ENCODE measurements at places on chromosomes 16 and 17.

DNA sequence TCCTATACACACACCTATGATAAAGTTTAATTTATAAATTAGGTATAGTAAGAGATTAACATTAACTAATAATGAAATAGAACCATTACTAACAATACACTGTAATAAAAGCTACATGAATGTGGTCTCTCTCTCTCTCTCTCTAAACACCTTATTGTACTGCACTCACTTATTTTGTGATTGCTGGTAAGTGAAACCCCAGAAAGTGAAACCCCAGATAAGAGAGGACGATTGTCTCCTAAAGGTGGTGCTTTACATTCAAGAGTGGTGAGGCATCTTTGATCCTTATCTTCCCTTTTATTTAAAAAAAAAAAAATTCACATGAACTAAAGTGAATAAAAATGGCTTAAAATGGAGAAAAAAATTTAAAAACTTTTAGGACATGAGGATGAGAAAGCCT is 80.1 kb upstream of the TRAP1 start:
- DNase-seq, result no peak

- DNase-seq, result no peak
Observed at GRCh38 chr16:72112452-72112792, 18.8 kb downstream of the DHX38 start.

- no peak for DNase-seq
Observed at GRCh38 chr17:76104140-76104895, 731 bp upstream of the EXOC7 start.

DNA sequence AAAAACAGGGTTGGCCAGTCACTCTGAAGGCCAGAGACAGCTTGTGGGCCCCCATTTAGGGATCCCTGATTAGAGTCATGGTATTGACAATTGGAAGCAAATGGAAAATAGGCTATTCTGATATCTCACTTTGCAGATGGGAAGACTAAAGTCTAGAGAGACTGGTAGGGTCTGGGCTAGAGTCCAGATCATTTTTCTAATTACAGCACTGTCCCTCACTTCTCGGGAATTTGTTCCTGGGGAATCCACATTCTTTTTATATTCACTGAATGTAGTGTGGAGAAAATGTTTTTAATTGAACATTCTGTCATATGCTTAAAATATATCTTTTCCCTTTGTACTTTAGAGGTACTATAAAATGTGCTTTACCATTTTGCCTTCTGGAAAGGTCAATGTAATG is 1.1 kb downstream of the KATNIP start:
- DNase-seq, result no peak

DNA sequence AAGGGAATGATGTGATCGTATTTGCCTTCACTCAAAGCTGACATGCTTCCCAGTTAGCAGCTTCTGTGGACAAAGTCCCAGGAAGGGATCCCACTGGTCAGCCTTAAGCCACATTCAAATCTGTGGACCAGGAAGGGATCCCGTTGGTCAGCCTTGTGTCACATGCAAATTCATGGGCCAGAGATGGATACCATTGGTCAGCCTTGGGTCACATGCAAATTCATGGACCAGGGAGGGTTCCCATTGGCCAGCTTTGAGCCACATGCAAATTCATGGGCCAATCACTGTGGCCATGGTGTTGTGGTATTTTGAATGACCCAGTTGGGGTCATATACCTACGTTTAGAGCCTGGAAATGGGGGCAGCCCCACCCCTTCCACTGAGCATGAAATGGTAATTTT is 201.6 kb downstream of the HS3ST4 start:
- DNase-seq, result no peak

- no peak for DNase-seq
Observed at GRCh38 chr16:28069971-28070794, 6.7 kb upstream of the GSG1L start.

- DNase-seq, result no peak
Observed at GRCh38 chr17:65131946-65132345, 5.2 kb upstream of the RGS9 start.

DNA sequence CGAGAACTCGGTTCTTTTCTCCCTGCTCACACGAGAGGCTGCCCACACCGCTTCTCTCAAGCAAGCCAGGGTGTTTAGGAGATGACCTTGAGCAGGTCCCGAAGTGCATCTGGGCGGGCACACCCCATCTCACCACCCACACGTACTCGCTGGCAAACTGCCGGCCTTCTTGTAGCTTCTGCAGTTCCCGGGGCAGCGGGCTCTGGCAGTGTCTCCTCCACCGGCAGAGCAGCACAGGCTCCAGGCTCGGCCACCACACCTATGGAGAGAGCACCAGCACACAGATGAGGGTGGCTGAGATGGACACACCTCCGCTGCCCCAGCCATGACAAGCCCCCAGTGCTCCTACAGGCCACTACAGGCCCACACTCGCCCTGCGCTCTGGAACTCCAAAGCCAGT is 23.5 kb downstream of the ZNF276 start:
- DNase-seq, result no peak

GRCh38 chr16:4788910-4789309 is 765 bp upstream of the SEPTIN12 start:
- DNase-seq, result no peak

GRCh38 chr17:2874189-2874686 is 78.0 kb downstream of the RAP1GAP2 start:
- no peak for DNase-seq

GRCh38 chr16:85872734-85873133 is 26.2 kb upstream of the IRF8 start:
- DNase-seq, result no peak

DNA sequence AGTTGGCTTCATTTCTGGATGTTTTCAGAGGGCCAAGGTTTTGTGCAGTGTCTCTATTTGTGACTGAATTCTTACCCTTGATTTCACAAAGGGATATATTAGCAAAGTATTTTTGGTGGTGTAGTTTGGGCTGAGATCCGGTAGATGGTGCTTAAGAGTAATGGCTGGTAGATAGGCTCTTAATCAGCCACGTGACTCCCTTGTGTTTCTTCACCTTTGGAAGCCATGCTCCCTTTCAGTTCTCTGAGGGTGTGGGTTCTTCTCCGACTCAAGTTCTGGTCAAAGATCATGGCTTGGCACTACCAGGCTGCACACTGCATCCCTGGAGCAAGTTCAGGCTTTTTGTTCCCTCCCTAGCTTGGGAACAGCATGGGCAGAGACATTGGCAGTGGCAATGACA is 887.3 kb downstream of the CDH8 start:
- DNase-seq, result no peak

- no peak for DNase-seq
Observed at GRCh38 chr16:21263640-21264570, 14.2 kb downstream of the CRYM start.

- no peak for DNase-seq
Observed at GRCh38 chr16:55378616-55379015, 54.6 kb downstream of the IRX6 start.

DNA sequence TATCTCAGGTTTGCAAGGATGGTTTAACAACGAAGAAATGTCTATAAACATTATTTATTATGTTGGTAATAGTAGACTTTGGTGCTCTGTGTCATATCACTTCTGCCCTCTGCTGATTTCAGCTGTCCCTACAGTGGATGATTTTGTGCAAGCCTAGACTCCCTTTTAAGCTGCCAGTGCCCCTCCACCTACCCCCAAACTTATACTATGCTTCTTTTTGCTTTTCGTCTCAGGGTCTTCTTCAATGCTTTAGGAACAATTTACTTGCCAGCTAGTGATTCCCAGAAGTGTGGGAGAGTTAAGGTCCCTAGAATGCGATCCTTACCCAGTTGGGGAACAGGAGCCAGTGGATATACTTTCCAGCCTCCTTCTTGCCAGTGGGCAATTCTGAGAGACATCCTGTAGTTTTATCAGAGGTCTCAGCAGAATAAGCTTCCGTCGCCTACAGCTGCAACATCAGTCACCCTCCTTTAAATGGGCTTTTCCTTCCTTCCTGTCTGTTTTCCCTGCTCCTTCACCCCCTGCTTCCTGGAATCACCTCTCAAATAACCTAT is 4.1 kb downstream of the ICAM2 start:
- no peak for DNase-seq

DNA sequence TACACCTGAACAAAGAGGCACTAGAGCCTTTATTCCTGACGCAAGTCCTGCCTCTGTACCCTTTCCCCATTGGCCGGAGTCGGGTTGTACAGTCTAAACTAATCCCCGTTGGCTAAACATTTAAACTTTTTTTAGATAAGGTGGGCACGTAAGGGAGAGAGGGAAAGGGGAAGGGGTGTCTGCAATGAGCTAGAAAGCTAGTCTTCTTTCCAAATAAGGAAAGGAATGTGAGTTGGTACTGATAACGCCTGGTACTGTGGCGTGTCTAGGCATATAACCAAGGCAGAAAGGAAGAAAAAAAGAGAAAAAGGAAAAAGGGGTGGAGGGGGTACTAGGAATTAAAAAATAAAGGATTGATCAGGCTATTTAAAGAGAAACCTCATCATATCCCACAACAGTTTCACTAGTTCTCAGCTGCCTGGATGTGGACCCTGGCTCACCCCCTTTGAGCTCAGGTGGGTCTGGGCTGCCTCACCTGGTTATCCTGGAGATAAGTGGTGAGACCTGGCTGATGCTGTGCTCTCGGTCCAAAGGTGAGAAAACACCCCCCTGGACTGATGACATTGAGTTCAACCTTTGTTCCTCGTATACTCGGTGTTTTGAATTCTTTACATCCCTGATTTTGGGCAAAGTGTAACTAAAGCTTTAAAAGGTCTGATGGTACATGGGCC is 90.9 kb upstream of the EEF2KMT start:
- DNase-seq, result no peak

GRCh38 chr17:81414756-81415516 is 19.7 kb downstream of the BAHCC1 start:
- no peak for DNase-seq

GRCh38 chr17:12691173-12691572 is 25.5 kb downstream of the MYOCD start:
- DNase-seq, result no peak

DNA sequence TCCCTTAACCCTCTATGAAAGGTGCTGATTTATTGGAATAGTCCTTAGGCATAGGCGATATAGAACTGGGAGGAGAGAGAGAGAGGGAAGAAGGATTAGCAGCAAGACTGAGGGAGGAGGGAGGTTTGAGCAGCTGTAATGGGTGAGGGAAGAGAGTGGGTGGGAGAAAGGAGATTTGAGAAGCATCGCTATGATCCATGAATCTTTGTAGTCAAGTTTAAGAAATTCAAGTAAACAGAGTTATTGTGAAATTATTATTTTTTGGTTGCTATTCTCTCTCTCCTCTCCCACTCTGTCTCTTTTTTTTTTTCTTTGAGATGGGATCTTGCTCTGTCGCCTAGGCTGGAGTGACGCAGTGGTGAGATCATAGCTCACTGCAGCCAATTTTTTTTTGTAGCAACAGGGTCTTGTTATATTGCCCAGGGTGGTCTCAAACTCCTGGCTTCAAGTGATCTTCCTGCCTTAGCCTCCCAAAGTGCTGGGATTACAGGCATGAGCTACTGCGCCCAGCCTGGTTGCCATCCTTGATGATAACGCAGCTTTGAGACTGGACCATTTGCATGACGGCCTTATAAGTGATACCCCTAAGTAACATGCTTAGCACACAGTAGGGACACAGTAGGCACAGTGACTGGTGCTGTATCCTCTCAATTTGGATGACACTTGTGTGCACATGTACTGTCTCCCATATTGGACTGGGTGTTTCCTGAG is 21.0 kb upstream of the TNS4 start:
- no peak for DNase-seq

DNA sequence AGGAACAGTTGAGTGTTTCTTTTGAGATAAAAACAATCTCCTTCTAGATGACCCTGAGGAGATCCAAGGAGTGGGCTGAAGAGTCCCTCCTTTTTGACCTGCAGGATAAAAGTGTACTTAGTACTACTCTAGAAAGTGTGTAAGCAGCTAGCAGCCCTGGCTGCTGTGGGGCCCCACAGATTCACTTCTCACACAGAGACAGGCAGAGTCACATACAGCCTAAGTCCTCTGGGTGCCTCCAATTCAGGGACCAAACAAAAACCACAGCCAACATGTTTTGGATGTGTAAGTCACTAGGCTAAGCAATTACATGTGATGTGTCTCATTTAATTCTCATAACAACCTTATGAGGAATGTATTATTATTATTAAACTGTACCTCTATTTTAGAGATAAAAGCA is 97.1 kb downstream of the TMEM100 start:
- DNase-seq, result no peak

GRCh38 chr16:90081606-90081970 is 4.5 kb upstream of the PRDM7 start:
- DNase-seq, result no peak

- no peak for DNase-seq
Observed at GRCh38 chr17:45971698-45972141, 27.3 kb upstream of the STH start.

DNA sequence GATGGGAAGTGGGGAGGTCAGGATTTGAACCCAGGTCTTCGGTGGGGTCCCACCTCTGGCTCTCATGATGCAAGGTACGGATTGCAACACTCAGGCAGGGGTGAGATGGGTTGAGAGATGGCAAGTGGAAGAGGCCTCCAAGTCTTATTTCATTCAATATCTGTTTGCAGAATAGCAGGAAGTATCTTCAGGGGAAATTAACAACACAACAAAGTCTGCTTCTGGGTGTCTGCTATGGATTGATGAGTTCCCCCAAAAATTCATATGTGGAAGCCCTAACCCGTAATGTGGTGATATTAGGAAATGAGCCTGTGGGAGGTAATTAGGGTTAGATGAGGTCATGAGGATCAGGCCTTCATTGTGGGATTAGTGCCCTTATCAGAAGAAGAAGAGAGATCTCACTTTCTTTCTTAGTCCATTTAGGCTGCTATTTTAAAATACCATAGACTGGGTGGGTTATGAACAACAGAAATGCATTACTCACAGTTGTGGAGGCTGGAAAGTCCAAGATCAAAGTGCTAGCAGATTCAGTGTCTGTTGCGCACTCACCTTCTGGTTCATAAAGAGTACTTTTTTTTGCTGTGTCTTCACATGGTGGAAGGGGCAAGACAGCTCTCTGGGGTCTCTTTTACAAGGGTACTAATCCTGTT is 4.4 kb upstream of the CD300H start:
- DNase-seq, result no peak

GRCh38 chr16:89873109-89873971 is at the start of gene TCF25:
Gene TCF25 (plus strand): TSS chr16:89873592. CDS start chr16:89873668, 76 bp downstream.
- peak; percentile 88 for DNase-seq

DNA sequence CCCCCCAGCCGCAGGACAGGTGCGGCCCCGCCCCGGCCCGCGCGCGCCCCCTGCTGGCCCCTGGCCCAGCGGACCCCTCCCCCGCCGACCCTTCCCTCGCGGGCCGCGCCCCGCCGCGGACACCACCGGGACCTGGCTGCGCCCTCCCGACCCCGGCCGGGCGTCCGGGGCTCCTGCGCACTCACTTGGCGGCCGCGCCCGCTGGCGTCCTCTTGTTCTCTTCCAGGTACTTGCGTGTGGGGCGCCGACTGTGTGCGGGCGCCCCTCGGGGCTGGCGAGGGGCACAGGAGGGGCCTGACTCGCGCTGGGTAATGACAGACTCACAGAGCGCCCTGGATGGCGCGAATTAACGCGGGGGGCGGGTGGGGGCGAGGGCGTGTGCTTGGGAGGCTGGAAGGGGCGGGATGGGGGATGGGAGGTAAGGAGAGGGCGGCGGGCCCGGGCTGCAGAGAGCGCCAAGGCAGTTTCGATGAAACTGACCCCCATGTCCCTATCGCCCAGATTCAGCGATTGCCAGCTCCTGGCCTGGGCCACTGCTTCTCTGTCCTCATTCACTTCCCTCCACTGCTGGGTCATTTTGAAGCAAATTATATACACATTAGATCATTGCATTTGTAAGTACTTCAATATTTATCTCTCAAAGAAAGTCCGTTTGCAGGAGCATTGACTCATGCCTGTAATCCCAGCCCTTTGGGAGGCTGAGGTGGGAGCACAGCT is 445 bp upstream of the DBNDD1 start:
- peak; percentile 57 for DNase-seq
